Activated CD4-positive, alpha-beta T cell treated with anti-CD3 and anti-CD28 coated beads, Interleukin-2, Interleukin-4, amounts not matched to agents 100 ng/mL and 50 ng/mL, durations not matched to agents 16 hours and 8 hours (primary cell): ENCODE measurements at places on chromosomes 4 and X.

DNA sequence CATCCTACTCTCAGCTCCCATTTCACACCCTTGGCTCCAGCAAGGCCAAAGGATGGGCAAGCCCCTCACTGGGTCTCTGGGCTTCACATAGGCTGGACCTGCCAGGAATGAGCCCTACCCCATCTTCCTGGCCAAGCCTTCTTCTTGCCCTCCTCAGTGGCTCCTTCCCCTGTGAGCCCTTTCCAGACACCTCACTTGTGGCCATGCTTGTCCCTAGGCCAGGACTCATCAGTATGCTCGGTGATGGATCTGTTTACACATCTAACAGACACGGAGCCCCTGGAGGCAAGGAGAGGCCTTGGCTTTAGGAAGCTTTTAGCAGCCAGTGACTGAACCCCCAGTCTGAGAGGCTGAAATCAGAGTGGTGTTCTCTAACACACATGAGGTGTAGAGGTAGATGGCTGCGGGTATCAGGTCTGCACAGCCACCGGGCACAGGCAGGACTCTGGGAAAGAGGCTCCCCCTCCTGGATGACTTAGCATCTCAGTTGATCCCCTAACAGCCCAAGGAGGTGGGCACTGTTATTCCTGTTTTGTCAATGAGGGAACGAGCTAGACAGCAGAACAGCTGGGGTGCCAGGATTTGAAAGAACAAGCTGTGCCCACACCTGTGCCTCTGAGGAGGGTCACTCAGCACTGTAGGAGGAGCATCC lies 44.8 kb downstream of the PPP2R2C start:
- no peak for DNase-seq

- peak; percentile 65 for DNase-seq
Measured at GRCh38 chr4:140556372-140557085, 12.2 kb downstream of the UCP1 start.

- no peak for DNase-seq
Measured at GRCh38 chr4:4990857-4991540, 28.3 kb downstream of the CYTL1 start.

- no peak for DNase-seq
Measured at GRCh38 chr4:55398966-55399365, 3.2 kb downstream of the TMEM165 start.

- DNase-seq, result no peak
Measured at GRCh38 chr4:106320235-106320634, 3.9 kb downstream of the AIMP1 start.

DNA sequence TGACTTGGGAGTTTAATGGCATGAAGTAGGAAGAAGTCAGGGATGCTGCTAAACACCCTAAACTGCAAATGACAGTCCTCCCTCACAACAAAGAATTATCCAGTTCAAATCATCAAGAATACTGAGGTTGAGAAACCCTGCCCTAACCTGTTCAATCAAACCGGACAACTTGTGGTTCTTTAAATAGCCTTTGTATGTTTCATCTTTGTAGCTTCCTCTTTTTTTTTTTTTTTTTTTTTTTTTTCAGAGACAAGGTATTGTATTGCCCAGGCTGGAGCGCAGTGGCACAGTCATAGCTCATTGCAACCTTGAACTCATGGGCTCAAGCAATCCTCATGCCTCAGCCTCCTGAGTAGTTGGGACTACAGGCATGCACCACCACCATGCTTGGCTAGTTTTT lies 52.5 kb upstream of the TTC29 start:
- no peak for DNase-seq

DNA sequence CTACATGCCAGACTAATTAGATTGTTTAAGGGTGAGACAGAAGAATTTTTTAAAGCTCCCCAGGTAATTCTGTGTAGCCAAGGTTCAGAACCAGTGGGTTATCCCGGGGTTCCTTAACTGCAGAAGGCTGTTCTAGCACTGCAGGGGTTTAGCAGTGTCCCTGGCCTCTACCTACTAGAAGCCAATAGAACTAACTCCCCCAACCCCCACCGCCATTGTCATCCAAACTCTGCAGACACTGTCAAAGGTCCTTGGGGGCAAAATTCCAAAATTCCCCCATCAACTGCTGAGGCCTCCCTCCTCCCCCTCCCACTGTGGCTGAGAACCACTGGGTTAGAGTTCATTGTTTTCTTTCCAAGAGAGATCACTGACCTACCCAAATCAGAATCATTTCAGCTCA lies 66.4 kb downstream of the MOSPD2 start:
- no peak for DNase-seq

GRCh38 chrX:18927558-18927957 lies 56.4 kb downstream of the PHKA2 start:
- DNase-seq, result no peak

GRCh38 chr4:86593688-86594558 lies at the start of gene PTPN13:
Gene PTPN13 (plus strand): TSS chr4:86594315. CDS start chr4:86635257, 40,942 bp downstream.
- peak; percentile 84 for DNase-seq

GRCh38 chrX:69203638-69204037 lies 38.4 kb upstream of the PJA1 start:
- DNase-seq, result no peak

DNA sequence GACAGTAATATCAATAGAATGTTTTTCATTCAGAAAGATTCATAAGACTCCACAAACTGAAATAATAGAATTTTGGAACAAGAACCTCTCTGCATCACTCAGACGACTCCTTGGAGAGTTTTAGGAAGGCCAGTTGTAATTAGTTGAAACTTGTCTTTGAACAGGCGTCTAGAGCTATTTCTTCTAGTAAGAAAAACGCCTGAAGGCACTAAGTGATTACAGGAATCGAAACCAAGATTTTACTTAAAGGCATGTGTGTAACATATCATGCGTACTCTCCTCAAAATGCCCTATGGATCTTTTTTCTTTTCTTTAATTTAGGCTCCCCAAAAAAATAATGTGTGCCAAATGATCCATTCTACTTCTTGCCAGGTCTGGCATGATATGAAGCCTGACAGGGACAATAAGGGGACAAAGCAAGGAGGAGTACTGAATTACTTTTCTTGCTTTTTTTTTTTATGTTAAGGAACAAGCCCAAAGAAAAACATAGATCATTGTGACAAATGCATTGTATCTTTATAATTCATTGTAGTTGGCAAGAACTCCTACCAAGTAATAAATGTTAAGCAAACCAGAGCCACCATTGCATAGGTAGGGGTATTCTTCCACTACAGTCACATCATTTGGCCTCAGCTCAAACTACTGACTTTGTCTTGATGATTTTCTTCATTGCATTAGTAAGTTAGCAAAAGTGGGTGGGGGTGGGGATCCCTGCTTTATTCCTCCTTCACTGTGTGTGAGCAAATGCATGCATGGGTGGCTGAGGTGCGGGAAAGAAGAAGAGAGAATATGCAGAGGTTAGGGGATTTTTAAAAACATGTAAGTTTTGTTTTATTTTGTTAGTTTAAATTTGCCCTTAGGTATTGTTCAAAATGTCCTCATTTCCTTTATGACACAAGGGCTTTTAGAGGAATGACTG lies 79.9 kb upstream of the ATOH1 start:
- no peak for DNase-seq

GRCh38 chr4:184279496-184280061 lies 61.9 kb upstream of the ENPP6 start:
- no peak for DNase-seq

DNA sequence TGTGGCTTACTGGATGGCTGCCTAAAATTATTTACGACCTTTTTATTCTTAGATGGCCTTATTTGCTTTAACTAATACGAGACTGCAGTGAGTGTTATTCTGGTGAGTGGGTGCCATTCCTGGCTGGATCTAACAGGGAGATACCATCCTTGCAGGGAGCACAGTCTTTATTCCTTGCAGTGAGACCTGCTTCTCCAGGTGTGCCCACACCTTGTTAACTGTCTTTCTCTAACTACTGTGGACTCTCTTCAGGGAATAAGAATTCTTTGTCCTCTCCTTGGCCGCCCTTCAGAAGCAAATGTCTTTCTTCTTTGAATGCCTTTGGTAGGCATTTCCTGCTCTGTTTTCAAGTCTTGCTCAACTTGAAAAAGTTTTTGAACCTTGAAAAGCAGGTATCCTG lies 34.1 kb upstream of the STOX2 start:
- no peak for DNase-seq

GRCh38 chr4:37648084-37648817 lies 37.9 kb downstream of the RELL1 start:
- DNase-seq, result no peak

DNA sequence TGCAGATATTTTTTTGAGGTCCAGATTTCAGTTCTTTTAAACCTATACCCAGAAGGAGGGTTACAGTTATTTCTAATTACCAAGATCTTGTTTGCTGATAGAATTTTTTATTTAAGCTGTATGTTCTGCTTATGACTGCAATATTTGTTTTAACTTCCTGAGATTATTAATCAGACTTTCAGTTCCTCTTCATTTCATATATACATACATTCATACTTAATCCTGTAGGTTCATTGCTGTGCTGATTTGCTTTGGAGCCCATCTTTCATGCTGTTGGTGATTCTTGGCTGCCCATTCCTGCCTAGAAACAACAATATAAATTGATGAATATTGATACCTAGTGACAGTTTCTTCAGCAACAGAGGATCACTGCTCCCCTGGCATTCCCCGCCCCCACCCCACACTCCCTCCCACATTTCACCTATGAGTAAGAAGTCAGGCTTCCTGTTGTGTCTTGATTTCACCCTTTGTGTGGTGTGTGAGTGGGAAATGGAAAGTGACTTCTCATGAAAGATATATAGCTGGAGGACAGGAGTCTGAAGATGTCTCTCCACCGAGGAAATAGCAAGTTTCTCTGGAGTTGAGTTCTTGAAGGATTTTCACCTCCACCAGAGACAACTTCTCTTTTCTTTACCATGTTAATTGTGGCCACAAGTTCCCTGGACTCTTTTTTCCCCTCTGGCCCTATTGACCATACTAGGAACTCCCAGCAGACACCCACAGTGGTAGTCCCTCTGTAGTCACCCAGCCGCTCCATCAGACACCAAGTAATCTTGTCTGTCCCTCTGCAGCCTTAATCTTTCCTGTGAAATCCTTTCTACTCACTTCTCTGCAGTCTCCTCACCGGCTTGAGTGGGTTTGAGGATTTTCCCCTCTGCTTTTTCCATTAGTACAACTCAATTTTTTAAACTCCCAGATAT lies 118.4 kb downstream of the ASB9 start:
- peak; percentile 50 for DNase-seq

DNA sequence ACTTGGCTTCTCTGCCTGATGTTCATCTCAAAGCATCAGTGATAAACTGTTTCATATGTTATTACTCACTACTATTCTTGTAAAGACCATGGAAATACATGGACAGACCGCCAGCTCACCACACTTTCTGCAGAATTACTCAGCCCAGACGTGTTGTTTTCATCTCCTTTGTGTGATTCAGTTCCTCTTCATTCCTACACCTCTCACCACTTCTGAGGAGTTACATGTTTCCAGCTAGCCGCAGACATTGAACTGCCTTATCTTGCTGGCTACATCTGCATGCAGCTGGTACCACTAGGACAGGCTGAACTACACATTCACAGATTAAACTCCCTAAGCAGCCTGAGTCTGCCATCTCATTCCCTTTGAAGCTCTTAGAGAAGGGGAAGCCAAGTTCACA lies 443.2 kb upstream of the FGF16 start:
- peak; percentile 73 for DNase-seq

DNA sequence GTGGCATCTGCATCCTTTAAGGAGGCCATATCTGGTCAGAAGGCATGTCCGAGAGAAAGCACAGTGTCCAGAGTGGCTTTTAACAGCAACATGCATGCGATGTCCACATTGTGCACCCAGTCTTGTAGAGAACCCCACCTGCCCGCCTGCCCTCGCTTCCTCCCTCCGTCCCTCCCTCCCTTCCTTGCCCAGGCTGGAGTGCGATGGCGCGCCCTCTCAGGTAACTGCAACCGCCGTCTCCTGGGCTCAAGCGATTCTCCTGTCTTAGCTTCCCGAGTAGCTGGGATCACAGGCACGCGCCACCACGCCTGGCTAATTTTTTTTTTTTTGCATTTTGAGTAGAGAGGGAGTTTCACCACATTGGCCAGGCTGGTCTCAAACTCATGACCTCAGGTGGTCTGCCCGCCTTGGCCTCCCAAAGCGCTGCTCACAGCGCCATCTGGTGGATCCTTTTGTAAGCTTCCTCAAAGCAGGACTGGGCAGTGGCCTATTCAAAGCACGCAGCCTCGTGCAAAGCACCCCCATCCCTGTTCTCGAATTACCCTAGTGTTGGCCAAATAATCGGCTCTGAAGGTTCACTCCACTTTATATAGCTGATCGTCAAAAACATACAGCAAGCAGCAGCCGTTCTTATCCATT lies 15.0 kb downstream of the BRCC3 start:
- DNase-seq, result peak; percentile 40

- DNase-seq, result no peak
Measured at GRCh38 chrX:100700809-100701208, 31.1 kb downstream of the SYTL4 start.

- no peak for DNase-seq
Measured at GRCh38 chr4:22181736-22182135, 233.2 kb upstream of the KCNIP4 start.

DNA sequence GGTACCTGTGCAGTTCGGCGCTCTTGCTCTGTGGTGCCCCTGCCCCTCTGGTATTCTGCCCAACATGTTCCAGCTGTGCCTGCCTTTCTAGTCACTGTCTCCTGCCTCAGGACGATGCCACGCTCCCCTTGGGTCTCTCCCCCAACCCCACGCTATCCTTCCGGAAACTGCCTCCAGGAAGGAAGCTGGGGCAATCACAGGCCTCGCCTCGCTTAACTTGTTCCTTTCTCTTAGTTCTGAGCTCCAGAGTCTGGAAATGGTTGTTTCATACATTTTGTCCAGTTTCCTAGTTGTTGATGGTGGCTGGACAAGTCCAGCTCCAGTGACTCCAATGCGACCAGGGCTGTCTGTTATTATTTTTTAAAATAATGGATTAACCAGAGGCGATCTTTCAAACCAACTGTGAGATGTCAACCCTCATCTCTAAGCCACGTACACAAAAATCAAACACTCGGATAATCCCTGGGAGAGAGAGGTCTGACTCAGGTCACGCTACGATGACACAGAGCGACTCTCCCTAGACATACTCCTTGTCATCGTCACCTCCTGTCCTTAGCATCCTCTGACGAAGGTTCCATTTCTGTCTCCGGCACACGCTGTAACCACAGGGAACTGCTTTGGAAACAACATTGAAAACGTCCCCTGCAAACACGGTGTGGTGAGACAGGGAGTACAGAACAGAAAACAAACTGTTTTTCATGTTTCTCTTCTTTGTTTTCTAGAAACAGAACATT lies 62.5 kb downstream of the ABLIM2 start:
- DNase-seq, result no peak

DNA sequence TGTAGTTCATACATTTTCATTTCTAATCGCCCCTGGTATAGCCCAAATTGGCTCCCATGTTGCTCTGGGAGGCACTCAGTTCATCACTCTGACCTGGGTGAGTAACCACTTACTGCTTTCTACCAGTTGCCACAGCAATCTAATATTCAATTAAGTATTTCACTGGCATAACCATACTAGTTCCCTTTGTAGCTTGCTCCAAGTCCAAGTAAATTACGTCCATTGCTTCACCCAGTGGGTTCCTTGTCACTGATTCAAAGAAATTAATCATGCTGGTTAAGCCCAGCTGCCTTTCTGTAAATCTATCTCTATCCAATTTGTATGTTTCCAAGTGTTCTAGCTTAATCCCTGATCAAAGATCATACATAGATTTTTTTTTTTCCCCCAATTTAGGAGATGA lies 92.0 kb upstream of the CBR4 start:
- DNase-seq, result no peak
